ENCODE measurements at places on chromosomes 4 and X.
A peak's percentile ranks its signal among the peaks of the same experiment; 100 is the strongest.

DNA sequence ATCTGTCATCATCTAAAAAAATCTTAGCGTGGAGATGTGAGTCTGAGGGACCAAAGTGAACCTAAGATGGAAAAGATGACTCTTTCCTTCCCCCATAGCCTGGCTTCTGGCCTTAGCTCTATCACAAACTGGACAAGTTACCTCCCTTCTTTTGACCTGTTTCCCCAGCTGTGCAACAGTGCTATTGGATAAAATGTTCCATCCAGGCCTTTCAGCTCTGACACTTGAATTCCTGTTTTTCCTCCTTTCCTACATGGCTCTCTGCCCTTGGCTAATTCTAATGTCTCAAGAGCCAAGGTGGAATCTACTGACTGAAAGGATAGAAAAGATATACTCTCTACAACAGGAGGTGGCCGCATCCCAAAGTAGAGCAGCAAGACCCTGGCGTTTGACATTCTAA is 84.5 kb upstream of the ARHGEF9 start:
- no peak for DNase-seq

GRCh38 chrX:44173219-44173618 is 170.3 kb downstream of the EFHC2 start:
- no peak for DNase-seq

DNA sequence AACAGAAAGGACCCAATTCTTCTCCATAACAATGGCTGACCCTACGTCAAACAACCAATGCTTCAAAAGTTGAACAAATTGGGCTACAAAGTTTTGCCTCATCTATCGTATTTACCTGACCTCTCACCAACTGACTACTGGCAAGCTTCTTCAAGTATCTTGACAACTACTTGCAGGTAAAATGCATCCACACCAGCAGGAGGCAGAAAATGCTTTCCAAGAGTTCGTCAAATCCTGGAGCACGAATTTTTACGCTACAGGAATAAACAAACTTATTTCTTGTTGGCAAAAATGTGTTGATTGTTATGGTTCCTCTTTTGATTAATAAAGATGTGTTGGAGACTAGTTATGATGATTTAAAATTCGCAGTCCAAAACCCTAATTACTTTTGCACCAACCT is 6.7 kb upstream of the GAB1 start:
- DNase-seq = no peak

DNA sequence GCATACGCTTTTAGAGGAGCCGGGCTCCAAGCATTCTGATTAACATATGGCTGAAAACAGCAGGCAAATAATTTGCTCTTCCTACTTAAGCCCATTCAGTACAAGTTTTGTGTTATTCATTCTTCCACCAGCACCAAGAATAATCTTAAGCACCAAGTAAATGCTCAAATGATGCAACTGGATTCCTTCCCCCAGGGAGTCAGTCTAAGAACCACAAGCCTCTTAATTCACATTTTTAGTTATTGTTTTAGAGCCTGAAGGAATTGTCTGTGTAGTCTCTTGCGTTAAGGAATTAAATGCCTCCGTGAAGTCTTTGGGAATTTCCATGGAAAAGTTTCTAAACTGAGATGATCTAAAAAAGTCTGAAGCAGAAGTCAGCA is 61.5 kb upstream of the MAGEB2 start:
- DNase-seq = no peak

DNA sequence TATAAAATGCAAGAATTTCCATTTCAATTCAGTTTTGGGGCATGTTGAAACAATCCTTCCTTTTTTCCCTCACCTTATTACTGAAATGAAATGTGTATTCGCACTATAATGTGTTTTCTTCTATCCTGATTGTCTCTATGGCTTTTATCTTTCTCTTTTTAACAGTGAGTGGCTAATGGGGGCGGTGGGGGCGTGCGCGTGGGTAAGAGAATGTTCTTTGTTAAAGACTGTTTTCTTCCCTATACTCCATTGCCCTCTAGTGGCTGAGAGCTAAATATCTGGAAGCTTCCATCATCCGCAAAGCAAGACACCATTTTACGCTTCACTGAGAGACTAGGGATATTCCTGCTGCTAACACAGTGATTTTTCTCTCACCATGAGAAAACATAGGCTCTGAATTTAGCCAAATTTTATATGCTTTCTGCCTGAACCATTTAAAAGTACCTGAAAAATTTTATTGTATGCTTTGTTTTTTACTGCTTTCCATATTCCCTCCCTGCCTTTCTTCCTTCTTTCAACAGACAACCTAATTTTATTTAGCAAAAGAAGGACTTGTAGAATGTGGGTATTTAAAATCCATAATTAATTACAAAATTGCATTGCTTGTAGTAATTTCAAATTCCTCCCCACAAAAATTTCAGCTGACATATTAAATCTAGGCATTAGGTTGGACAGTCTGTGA is 194.0 kb downstream of the GASK1B start:
- peak; percentile 63 for DNase-seq

- no peak for DNase-seq
Observed at GRCh38 chr4:108068442-108068841, 78.8 kb downstream of the HADH start.

- DNase-seq = no peak
Observed at GRCh38 chrX:150081076-150081475, 142.8 kb upstream of the EOLA2 start.

- DNase-seq = no peak
Observed at GRCh38 chr4:75071317-75071716, 138.4 kb downstream of the PARM1 start.

DNA sequence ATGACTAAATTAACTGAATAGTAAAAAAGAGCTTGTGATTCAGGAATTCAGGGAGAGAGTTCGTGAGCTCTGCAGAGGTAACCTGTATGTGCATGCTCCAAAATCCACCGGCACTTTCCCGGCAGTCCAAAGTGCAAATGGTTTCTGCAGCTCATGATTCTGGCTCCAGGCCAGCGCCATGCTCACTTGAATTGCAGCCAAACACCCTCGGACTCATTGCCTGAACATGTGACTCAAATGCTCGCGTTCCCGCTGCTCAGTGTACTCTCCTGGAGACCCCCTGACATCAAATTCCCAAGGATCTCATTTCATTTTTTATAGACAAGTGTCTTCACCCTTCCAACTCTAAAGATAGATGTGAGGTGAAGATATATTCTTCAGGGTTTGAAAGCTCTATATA is 44.1 kb upstream of the SH3RF1 start:
- no peak for DNase-seq

- DNase-seq = peak; percentile 68
Observed at GRCh38 chrX:19887911-19888879, 795 bp upstream of the SH3KBP1 start.

- DNase-seq = no peak
Observed at GRCh38 chr4:182812916-182813315, 104.3 kb downstream of the DCTD start.

DNA sequence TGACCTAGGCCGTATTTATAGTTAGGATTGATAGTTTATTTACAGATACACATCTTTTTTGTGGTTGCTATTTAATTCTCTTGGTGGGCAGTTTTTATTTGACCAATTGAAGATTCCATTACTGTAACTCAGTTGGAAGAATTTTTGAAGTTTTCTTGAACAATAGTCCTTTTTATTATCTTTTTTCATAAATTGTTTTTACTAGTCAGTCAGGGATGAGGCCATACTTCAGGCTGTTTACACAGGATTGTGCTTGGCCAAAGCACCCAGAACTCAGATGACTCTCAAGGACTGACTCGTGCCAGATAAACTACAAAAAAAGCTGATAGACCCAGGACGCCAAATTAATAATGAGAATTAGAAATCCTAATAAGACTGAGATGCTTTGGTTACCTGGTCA is 7.0 kb downstream of the HERC3 start:
- no peak for DNase-seq

GRCh38 chrX:21398426-21398825 is 24.2 kb downstream of the CNKSR2 start:
- DNase-seq = no peak

DNA sequence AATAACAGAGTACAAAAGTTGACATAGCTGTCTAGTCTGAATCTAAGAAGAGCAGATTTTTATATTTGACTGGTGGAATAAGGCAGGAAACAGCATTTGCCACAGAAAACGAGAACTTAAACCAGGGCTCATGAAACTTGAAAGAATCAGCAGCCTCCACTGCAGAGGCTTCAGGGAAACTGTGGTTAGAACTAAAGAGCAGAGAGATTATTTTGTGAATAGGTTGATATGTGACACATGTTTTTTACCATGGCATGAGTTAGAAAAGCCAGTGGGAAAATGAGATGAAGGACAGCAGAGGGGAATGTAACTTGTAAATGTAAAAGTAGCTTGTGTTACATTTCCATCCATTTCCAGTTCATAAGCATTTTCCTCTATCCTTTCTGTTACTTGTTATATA is 63.7 kb upstream of the CAMK2D start:
- peak; percentile 81 for DNase-seq

DNA sequence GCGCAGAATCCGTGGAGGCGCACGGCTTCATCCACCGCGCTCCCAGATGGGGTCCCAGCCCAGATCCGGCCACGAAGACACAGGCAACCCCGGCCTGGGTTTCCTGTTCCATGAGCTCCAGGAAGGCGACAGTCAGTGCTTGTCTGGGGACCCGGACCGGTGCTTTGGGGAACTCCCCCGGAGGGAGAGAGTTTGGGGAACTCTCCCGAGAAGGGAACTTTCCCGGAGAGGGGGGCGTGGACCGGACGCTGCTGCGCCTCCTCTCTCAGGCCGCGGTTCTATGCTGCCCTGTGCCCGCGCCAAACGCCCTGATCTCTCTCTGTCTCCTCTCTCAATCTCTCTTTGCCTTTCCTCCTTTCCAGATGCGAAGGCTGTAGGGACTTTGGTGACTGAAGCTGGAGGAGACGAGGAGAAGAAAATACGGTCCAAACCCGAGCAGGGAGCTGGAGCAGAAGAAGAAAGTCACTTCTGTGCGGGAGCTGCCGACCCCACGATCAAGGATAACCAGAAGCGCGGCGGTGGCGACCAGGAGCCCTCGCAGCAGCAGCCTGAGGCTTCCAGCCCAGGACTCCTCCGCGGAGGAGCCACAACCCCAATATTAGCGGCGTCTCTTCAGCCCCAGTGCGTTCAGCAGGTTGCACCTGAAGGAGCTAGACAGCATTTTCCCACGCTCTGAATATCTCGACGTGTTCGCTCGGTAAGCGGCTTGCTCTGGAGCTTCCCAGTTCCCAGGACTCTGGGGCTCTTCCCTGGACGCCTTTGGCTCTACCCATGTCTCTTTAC is 47.6 kb upstream of the NKAP start:
- no peak for DNase-seq

- DNase-seq = no peak
Observed at GRCh38 chr4:124157396-124158083, 555.0 kb downstream of the ANKRD50 start.

DNA sequence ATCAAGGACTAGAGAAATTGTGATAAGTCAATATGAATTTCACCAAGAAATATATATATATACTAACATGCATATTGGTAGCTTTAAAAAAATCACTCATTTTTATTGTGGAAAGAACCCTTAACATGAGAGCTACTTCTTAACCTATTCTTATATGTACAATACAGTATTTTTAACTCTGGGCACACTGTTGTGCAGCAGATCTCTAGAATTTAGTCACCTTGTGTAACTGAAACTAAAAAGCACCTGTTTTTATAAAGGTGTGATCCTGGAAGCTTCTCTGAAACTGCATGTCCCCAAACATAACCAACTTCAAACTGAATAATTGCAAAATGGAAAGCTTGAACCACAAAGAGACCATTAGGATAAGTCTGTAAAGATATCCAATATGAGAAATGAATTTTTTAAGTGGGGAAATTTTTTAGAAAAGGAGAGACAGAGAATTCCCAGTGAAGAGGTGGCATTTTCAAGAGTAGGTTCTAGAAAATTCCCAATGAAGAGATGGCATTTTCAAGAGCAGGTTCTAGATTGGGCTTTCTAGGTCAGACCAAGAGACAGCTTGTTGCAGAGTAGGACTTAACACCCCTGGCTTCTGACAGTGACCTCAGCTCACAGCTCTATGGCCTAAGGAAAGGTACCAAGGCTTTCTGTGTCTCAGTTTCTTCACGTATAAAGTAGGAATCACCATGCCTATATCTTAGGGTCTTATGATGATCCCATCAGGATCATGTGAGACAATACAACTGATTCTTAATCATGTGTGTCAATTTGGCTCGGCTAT is 22.0 kb upstream of the PPARGC1A start:
- DNase-seq = no peak

- DNase-seq = no peak
Observed at GRCh38 chr4:7653510-7654369, 219.0 kb upstream of the PSAPL1 start.

DNA sequence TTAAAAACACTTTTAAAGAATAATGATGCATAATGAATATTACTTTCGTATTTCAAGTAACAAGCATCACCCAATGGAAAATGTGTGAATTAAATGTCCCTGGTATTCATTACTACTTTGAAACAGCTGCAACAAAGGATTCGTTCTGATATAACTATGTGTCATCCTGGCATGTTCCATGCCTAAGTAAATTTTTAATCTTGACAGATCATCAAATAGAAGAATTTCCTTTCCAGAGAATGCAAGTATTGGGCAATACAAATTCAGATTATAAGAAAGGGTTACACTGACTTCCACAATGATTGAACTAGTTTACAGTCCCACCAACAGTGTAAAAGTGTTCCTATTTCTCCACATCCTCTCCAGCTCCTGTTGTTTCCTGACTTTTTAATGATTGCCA is 105.3 kb downstream of the SPCS3 start:
- DNase-seq = no peak

DNA sequence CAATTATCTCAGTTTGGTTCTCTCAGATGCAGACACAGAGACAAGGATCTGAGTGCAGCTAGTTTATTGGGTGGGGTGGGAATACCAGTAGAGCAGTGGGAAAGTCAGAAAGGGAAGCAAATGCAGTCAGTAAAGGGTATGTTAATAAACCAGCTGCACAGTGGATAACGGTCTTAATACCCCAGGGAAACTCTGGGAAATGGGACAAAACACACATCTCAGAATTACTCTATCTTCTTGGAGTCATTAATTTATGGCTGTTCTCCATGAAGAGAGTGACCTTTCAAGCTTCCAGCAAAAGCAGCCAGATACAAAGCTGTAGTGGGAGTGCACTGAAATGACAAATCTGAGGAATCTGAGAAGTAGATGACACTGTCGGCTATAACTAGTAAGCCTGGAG is 73.3 kb upstream of the NALF2 start:
- no peak for DNase-seq

GRCh38 chr4:56283375-56283774 is 103.9 kb downstream of the AASDH start:
- no peak for DNase-seq

GRCh38 chr4:140661550-140661949 is 92.8 kb upstream of the UCP1 start:
- no peak for DNase-seq

DNA sequence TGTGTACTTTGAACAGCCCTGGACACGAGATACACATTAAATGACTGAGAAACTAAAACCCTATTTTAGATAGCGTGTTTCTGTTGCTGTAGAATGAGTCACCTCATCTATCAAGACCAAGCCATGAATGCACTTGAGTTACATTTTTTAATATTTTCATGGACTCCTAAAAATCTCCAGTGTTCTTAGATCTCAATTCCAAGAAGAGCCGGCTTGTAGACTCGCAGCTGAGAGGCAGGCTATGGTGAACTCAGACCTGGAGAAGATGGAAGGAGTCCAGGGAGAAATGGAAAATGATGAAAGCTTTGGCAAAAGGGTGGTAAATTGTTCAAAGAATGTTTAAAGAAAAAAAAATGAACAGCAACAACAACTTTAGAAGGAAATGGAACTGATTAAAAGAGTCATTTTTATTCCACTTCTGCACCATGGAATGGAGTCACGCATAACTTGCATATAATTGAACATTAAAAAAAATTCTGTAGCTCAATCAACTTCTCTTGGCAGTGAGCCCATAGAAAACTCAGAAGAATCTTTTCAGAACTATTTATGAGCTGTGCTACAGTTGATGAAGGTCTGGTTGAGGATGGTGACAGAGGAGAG is 129.8 kb downstream of the MXRA5 start:
- DNase-seq = no peak
